Posterior vena cava (tissue), 2 donors: ENCODE measurements at places on chromosomes 2 and 18.

DNA sequence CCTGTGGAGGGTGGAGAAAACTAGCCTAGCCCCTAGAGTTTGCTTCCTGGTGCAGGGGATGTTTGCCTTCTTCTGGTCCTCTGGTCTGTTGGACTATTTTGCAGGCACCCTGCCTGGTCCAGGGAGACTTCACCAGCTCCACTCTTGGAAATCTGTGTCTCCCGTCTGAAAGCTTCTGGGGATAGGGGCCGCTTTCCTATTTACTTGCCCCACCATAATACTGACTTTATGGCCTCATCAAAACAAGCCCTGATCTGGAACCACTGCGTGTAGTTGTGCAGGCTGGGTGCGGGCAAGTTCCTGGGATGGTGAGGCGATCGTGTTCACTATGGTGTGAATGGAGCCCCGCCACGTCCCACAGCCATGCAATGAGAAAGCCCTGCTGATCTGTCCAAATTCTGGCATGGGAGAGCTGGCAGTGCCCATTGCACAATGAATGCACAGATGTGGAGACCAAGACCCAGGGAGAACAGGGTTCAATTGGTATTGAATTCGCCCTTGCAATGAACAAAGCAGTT, 74.3 kb downstream of the DDX1 start:
- DNase-seq = no peak

GRCh38 chr2:98015671-98016070, 19.9 kb upstream of the TMEM131 start:
- no peak for DNase-seq

GRCh38 chr2:241081643-241082340, 20.3 kb downstream of the MTERF4 start:
- DNase-seq = peak; percentile 72

DNA sequence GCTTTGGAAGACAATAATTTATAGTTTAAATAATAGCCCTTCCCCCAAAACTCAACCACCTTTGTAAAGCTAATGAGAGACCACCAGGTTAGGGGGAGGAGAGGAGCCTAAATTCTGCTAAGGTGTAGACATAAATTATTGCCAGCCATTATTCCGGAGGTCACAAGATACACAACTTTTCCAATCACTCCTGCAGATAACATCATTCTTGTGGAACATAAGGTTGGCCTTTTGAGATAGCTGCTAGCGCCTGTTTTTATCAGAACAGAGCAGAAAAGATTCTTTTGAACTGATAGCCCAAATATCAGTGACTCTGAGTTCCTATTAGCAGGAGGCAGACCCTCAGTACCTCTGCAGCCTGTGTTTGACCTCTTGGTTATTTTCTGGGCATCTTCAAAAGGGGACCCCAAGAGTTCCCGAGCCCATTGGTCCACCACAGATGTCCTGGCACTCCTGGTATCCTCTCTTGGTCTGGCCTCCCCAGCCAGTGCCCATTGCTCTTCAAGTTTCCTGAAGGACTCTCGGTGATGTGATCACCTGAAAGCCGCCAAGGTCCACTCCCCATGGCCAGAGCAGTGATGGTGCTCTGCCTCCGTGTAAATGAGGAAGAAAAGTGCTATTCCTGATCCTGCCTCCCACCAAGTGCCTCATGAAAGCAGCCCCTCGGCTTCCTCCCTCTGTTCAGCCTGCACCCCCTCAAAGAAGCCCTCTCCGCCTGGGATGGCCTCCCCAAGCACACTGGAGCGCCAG, 38.5 kb upstream of the LAPTM4A start:
- no peak for DNase-seq

DNA sequence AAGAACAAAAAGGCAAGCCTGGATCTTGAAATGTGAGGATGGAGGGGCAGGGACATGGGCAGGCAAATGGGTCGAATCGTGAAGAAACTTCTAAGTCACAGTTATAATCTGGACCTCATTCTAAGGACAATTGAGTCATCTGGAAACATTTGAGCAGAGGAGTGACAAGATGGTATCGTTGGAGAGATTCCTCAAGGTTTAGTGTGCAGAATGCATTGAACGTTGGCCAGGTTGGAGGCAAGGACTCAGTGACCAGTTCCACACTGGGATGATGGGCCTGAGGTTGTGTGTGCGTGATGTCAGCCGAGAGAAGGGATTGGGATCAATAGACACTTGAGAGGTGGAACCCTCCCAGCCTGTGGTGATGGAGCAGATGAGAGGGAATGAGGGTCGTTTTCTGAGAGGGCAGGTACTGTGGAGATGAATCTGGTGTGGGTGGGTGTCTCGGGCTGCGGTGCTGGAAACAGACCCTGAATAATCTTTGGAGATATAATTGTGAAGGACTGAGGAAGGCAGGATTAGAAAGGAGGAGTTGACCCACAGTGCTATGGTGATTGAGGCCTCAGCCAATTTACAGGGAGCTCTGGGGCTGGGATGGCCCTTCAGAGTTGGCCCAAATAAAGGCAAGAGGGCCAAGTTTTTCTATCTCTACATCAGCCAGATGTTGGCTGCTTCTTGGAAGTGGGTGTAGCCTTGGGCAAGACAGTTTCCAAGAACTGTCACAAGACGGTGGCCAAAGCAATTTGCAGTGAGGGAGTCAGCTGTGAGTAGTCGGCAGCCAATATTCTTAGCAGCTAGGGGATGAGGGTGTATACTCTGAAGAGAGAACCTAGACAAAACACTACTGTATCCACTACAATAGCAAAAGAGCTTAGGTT, 5.8 kb upstream of the ZNF532 start:
- peak; percentile 83 for DNase-seq

GRCh38 chr2:10022041-10022421, 21.3 kb upstream of the KLF11 start:
- peak; percentile 76 for DNase-seq

DNA sequence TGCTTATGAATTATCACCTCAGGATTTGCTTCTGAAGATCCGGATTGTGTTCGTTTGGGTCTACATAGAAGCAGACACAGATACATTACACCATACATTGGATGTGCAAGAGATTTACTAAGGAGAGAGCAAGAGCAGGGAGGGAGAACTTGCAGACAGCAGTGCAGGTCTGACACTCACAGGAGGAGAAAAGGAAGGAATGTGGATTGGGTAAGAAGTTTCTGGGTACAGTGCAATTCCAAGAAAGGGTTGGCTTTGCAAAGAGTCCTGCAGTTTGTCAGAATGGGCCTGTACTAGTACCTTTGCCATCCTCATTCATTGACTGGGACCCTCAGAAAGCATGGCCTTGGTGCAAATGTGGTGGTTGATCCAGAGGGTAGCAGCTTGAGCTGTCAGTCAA, 4.8 kb upstream of the THOC1 start:
- no peak for DNase-seq

- DNase-seq = no peak
Observed at GRCh38 chr2:237199577-237199976, 113.9 kb downstream of the COPS8 start.

DNA sequence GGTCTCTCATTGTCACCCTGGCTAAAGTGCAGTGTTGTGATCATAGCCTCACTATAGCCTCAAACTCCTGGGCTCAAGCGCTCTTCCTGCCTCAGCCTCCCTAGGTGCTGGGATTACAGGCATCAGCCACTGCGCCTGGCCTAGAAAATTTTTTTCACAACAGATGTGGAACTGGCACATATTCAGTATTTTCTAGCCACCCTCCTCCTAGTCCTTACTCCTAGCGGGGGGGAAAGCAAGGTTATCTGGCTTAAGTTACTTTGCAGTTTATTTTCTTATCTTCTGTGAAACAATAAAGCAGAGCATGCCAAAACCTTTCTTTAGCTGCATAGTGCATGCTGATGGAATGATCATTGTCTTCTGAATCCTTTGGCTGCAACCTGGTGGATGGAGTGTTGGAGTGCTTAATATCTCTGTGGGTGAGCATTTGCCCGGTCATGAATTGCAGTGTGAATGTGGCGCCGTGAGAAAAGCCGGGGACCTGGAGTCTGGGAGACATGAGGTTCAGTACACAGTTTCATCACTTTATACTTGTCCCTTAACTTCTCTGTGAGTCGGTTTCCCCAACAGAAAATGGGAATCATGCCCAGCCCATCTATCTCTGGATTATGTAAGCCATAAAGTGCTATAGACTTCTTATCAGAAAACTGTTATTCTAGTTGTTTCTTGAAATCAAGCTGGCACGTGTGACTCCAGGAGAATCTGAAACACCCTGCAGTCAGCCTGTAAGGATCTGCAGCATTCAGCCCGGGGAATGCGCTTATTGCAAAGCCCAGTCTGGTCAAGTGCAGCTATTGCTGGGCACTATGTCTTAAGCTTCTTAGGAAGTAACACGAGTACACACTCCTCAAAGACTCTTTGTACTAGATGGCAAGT, 38.2 kb upstream of the MAP3K20 start:
- DNase-seq = no peak

- no peak for DNase-seq
Observed at GRCh38 chr2:11239666-11240462, 84.6 kb downstream of the SLC66A3 start.

- DNase-seq = no peak
Observed at GRCh38 chr2:232028631-232029030, 67.1 kb downstream of the DIS3L2 start.

DNA sequence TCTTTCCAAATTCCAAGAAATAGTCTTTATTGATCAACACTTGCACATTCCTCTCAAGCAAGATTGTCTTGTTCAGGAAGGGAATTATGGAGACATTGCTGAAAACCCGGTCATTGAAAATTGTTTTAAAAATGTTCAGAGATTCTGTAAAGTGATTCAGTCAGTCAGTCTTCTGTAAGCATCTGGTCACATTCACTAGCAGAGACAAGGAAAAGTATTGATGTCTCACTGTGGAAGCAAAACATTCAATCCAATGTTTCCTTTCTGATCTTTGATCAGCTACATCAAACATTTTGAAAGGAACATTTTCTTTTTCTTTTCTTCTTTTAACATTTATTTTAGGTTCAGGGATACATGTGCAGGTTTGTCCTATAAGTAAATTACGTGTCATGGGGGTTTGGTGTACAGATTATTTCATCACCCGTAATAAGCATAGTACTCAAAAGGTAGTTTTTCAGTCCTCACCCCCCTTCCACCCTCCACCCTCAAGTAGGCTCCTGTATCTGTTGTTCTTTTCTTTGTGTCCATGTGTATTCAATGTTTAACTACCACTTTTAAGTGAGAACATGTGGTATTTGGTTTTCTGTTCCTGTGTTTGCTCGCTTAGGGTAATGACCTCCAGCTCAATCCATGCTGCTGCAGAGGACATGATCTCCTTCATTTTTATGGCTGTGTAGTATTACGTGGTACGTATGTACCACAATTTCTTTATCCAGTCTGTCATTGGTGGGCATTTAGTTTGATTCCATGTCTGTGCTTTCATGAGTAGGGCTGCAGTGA, 61.2 kb downstream of the CTNNA2 start:
- no peak for DNase-seq

DNA sequence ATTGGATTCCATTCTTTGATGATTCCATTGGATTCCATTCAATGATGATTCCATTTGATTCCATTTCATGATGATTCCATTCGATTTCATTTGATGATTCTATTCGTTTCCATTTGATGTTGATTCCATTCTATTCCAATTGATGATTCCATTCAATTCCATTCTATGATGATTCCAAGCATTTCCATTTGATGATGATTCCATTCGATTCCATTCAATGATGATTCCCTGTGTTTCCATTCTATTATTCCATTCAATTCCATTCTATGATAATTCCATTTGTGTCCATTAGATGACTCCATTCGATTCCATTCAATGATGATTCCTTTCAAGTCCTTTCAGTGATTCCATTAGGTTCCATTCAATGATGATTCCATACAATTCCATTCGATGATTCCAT, 1090.5 kb downstream of the RPIA start:
- no peak for DNase-seq

- no peak for DNase-seq
Observed at GRCh38 chr18:37764541-37765288, 199.1 kb upstream of the CELF4 start.

GRCh38 chr2:71066856-71067255, 1.6 kb upstream of the NAGK start:
- DNase-seq = no peak

- no peak for DNase-seq
Observed at GRCh38 chr2:62215306-62216064, 19.6 kb downstream of the B3GNT2 start.

DNA sequence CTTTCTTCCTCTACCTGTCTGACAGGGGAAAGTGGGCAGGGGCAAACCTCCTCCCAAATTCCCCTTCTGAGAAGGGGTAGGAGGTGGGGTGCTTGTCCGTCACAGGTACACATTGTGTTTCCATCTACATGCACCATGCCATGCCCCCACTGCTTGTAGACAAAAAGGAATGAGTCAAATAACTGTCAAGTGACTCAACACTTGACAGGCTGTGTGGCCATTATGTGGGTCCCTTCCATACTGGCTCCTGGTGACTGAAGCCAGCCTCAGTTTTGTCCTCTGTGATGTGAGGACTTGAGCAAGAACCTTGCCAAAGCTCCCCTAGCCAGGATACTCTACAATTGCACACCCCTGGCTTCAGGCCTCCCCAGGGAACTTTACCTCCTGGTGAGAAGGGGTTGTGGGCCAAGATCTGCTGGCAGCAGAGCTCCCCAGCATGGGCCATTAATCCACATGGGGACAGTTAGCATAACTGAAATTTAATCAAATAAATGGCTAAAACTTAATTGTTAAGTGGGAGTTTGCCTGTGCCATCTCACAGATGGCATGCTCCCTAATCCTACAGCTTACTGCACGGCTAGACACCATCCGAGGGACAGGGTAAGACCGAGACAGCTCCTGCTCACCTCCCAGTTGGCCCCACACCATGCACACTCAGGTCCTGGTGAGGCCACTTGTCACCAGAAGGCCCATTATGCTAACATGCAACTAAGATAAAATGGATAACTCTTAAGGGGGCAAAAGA, 140.2 kb downstream of the BCL11A start:
- DNase-seq = no peak

DNA sequence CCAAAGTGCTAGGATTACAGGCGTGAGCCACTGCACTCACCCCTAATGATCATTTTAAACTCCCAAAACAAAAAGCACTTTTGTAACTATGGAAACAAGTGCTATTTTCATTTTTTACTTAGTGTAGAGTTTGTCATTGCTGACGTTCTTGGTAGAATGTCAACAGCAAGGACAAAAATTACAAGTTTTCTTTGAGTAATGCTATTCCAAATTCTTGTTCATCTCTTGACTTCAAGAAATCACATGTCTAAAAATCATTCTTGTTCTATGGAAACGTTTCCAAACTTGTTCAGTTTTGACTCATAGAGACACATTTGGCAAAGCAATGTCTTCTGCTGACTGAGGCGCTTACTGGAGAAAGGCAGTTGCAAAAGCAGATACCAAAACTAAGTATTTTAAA, 82.6 kb downstream of the MBP start:
- DNase-seq = peak; percentile 66

DNA sequence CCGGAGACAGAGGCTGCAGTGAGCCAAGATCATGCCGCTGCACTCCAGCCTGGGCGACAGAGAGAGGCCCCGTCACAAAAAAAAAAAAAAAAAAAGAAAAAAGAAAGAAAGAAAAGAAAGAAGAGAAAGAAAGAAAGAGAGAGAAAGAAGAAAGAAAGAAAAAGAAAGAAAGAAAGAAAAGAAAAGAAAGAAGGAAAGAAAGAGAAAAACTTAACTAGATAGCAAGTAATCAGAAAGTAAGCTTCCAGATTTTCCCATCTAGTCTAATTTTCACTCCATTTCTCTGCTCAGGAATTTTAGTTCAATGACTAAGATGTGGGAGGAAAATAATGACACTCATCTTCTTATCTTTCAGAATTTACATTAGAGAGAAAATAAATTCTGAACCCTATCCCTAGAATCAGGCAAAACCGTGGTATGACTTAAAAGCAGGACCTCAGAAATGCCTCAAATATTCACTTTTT, 2.4 kb downstream of the GFPT1 start:
- no peak for DNase-seq
